Endothelial cell of umbilical vein (primary cell): ENCODE measurements at places on chromosomes 7 and 10. TPM values are rescaled to one million over a fixed set of nuclear protein-coding genes. Genes with fewer than 3 reads are reported as not detected.

- no peak for DNase-seq
These were observed 292.5 kb downstream of the WDR37 start for GRCh38 chr10:1348773-1349050.

DNA sequence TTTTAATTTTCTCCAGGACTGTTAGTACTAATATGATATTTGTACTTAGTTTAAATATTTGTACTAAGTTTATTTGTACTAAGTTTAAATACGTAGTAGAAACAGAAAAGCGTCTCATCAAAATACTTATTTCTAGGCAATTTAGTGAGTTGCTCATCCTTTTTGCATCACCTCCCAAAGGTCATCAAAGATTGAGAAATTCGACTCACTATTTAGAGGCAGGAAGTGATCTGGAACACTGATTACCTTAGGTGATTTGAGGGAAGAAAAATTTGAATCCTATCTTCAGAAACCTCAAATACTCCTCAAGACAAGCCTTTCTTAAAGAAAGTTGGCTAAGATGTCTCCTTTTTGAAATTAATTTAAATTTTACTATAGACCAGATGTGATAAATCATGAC, 14.5 kb downstream of the WNT16 start:
- DNase-seq = no peak

The MACC1 gene
- not detected in 2 replicates for total RNA-seq

GRCh38 chr7:158633055-158633956, 45.7 kb upstream of the PTPRN2 start:
- no peak for DNase-seq

DNA sequence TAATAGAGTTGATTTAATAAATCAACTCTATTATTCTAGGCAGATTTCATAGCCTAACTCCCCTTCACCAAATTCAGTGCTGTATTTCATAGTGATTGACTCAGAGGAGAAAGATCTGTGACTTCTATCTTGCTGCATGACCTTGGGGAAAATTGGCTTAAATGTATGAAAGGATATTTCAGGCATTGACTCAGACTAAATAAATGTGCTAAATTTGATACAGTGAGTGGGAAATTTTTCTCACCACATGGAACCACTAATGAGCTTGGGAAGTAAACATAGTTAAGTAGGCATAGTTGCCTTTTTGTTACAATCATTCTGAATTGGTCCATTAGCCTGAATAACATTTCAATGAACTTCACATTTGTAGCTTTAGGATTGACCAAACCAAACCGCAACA, 89.0 kb upstream of the PRPS1L1 start:
- DNase-seq = no peak

DNA sequence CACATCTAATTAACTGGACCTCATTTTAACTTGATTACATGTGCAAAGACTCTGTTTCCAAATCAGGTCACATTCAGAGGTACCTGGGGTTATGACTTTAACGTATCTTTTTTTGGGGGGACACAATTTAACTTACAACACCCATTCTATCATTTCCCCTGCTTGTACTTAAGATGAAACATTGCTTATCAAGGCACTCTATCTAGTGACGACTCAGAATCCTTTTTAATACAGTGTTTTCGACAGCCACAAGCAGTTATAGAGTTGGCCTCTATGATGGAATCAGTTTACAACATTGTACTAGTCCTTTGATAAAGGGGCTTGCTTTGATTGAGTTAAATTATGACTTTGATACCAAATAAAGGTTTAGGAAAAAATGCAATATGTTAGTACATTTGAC, 22.7 kb downstream of the BBS9 start:
- no peak for DNase-seq

DNA sequence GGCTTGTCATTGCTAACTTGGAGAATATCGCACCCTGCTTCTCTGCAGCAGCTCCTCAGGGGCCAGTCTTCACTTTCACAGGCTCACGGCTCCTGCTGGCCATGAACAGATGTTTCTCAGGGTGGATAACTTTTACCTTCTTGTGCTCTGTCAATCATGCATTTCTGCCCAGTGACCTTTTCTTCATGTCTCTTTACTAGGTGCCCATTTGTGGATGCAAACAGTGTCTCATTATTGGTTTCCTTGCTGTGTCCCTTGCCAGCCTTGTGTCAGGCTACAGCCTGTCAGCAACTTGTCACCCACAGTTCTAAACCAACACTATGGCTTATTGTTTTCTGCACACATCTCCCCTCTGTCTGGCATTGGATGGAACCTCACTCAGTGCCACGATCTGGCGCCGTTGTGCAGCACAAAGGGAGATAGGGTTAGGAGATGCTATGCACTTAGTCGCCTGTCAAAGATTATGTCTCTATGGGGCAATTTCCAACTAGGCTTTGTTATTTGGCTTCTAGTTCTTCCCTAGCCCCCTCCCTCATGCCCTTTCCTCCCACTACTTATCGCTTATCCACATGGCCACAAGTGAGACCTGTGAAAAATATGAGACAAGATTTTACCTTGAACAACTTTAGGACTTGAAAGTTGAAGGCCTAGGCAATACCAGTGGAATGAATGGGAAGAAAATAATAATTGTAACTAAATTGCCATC, 45.7 kb upstream of the NXPH1 start:
- DNase-seq = no peak
